ENCODE measurements at places on chromosomes 7 and 10.

- no peak for DNase-seq
Measured at GRCh38 chr7:74183142-74183541, 9.0 kb downstream of the EIF4H start.

DNA sequence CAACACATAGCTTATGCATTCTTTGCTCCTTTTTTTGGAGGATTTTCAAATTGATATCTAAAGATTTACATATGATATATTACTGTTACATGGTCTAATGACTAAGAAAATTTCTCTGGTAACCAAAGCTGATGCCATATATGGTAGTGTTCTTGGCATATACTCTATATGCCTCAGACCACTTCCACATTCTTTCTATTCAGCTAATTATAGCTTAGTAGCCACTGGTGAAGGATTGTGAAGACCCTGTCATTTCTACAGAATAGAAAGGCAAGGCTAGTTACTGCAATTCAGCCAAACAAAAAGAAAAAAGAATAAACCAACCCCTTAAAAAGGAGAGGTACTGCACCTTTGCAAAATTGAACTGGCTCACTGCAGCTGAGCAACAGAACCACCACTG, 3.7 kb downstream of the PURB start:
- no peak for DNase-seq

- no peak for DNase-seq
Measured at GRCh38 chr10:48640326-48640725, 35.5 kb upstream of the ARHGAP22 start.

DNA sequence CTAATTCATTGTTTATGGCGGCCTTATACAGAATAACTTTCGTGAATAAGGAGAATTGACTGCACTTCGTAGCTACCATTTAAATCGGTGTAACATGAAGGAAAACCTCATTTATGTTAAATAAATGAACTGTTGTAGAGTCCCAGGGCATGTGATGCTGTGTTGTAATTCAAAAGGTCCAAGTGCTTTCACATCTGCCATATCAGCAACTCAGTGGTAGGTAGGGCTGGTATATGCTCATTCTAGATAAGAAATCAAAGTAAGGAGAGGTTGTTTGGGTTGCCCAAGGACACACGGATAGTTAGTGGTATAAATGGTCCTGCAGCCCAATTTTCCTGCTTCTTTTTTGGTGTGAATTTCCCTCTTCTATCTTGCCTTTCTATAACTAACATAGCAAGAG, 15.8 kb downstream of the BBS9 start:
- DNase-seq = no peak

DNA sequence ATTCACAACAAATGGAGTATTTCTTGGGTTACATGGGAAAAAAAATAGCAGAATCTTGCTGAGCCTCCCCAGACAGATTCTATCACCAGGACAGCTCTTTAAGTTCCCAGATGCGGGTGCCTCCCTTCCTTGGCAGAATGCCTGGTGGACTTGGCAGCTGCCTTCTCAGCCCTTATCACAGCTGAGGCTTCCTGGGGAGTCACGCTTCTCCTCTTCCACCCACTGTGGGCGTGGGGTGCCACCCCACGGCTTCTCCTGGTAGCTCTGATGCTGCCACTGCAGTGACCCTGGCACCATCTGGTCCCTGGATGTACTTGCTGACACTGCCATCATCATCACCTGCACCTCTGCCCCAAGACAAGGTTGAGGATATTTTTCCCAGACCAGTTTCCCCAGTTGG, 16.2 kb upstream of the NME8 start:
- no peak for DNase-seq

GRCh38 chr10:124693396-124693795, 50.8 kb downstream of the FAM53B start:
- no peak for DNase-seq

DNA sequence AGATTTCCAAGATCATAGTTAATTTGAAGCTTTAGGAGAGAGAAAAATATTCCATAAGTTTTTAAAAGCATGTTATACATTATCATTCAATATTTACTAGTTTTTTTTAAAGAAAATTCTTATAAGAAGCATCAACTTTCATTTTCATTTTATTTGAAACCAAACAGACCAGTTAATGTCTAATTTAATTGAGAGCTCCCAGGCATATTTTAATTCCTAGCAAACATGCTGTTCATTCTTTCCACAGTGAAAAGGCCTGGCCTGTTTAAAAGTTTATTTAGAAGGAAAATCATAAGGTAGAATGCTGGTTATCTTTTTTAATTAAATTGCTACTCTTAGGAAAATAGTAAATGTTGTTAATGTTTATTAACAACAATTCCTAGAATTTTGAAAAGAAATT, 324.4 kb downstream of the PCLO start:
- DNase-seq = no peak

DNA sequence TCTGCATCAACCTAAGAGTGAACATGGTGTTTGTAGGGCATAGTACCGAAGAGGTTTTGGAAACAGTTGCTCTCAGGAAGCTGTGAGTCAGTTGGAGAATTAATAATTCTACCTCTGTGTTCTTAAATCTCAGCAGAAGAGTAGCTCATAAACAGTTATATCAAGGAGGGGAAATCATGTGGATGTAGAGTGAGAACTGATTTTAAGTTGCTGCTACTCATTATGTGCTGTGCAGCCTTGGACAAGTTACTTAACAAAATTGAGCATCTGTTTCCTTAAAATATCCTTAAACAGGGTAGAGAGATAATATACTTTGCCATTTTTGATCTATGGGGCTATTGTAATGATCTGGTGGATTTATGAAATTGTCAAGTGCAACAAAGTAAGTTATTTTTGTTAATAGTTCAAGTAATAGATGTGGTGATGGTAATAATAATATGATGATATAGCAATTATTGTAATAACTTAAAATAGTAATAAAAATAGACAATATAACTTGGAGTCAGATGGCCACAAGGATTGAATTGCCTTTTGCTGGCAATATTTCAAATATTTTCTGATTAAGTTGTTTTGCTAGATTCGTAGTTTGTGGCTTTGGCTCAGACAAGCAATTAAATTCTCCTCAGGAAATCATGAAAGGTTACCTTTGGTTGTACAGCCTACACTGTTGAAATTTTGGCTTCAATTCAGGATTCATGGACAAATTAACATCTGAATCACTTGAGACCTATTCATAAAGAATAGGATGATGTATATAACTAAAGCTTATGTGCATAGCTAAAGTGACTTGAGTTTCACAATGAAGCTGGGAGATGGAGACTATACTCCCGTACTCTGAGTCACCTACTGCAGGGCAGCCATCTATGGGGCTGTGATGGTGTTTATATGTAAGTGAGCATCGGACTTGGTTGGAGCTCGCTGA, 228.5 kb downstream of the CDK14 start:
- DNase-seq = no peak

DNA sequence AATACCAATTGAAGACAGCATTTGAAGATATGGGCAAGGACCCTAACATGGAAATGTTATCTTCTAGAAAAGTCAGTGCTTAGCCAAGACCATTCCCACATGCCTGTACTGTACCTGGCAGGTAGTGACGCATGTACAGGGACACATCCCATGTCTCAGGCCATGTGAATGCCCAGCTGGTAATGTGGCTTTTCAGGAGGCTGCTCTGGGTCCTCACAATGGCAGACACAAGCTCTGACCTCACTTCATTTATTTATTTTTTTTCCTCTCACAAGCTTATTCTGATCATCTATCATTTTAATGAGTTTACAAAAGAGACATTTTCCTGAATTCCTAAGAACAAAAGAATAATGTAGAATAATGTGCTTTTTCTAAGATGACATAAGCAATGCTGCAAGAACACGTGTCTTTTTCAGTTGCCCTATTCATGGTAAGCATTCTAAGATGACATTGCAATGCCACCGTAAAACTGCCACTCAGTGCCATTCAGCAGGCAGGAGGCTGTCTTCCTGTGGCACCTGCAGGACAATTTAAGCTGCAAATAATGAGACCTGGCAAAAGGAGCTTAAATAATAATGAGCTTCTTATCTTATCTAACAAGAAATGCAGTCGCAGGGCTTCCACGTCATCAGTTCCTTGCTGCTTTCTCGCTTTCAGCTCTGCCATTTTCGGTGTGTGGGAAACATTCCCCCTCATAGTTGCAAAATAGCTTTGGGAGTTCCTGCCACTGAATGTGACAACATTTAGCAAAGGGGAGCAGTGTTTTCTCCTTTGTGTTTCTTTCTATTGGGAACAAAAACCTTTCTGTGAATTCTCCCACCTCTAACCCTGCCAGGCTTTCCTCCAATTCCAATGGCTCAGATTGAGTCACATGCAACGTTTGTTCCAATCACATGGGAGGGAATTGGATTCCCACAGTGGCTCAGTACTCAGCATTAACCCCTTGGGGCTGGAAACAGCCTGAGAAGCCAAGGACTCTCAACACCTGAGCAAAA, 113.0 kb downstream of the SEC23IP start:
- DNase-seq = no peak

DNA sequence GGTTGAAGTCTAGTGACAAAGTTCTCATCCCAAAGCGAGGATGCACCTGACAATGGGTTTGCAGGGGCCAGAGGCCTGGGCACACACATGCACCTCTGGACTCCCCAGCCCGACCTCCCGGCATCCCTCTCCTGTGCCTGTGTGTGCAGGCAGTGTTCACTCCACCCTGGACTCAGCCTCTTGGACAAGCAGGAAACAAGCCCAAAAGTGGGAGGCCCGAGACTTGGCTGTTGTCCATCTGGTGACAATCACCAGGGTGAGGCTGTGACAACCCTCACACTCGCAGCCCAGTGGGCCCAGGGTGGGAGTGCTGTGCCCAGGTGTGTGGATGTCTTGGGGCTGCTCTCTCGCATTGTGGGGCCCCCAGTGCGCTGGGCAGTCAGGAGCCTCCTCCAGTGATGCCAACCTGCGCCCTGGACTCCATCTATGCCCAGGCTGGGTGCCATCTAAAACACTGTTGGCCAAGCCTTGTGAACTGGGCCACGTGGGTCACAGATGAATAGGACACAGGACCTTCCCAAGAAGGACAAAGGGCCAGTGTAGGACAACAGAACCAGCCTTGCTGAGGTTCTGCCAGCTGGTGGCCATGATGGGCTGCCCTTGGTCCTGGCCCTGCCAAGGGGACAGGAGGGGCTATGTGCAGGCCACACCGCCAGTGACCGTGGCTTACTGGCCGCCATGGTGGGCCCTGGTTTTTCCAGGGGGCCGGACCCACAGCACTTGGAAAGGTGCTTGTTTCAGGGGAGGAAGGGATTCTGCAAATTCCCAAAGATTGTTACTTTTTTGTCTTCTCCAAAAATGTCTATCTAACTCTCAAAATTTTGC, 144.3 kb downstream of the TCERG1L start:
- DNase-seq = no peak

DNA sequence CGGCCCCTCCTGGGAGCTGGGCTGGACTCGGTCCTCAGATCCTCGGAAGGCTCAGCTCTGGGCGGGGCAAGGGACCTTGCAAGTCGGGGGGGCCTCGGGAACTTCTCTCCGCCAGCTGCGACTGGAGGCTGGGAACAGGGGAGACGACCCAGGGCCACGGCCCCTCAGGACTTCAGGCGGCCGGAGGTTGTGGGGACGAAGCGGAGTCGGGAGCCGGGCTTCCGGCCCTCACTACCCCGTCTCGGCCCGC, 2.6 kb downstream of the ADIRF start:
- DNase-seq = no peak

DNA sequence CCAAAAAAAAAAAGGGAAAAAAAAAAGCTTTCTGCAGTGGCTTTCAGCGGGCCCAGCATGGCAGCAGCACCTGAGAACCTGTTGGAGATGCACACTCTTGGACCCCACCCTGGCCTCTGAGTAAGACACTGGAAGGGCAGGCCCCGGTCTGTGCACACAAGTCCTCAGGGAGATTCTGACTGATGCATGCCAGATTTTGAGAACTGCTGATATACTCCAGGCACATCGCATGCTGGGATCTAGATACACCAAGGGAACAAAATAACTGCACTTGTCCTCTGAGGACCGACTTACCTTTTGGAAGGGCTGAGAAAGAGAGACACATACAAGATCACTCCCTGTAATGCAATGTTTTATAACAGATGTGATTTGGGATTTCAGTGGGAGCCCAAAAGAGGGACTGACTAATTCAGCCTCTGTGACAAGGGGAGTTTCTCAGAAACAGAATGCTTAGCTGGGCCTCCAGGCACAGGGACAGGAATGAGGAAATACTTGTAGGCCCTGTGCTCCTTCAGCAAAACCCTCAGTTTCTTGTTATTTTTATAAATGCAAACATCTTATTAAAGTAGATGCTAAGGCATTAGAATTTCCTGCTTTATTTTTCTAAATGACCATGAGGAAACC, 8.2 kb downstream of the EGFR start:
- no peak for DNase-seq

GRCh38 chr10:1094112-1095057, 38.2 kb downstream of the WDR37 start:
- no peak for DNase-seq

- no peak for DNase-seq
Measured at GRCh38 chr7:47685712-47686376, 103.9 kb upstream of the TNS3 start.

DNA sequence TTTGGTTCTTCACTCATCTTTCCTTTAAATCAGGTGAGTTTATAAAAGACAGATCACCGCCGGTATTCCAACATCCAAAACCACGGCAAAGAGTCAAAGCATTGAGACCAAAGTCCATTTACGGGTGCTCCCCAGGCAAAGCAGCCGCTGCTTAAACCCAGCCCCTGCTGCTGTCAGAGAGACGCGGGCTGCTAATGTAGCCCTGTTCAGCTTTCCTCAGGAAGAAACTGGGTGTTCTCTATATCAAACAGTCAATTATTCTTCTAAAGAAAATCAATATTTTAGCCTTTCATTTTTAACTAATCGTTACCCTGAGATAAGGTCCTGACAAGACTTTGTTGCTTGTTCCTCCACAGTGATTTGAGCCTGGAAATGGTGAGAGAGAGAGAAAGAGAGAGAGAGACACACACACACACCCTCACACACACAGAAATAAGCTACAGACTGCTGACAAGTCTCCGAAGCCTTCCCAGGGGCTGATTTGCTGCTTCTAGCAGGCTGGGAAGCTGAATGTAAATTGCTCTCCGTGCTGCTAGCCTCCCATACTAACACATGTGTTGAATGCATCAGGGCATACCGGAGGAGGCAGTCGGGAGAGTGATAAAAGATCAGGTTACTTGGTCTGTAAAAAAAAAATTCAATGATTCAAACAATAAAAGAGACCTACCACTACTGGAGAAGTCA, 183.0 kb upstream of the ANK3 start:
- DNase-seq = no peak

GRCh38 chr7:105940109-105940508, 23.0 kb upstream of the CDHR3 start:
- DNase-seq = no peak

- DNase-seq = no peak
Measured at GRCh38 chr7:101486433-101487104, 123.9 kb downstream of the COL26A1 start.

- no peak for DNase-seq
Measured at GRCh38 chr7:12328888-12329770, 74.5 kb downstream of the VWDE start.

All from activated CD4-positive, alpha-beta T cell treated with anti-CD3 and anti-CD28 coated beads, Interleukin-2, amount 50 U/mL, for 1 hour (primary cell).